Left lung (tissue), 14 donors: ENCODE measurements at places on chromosomes 3 and 15. TPM values are rescaled to one million over a fixed set of nuclear protein-coding genes. Genes with fewer than 3 reads are reported as not detected.

GRCh38 chr15:66178531-66178910, 75.0 kb downstream of the MEGF11 start:
- DNase-seq: no peak

- no peak for DNase-seq
Observed at GRCh38 chr3:123805504-123805903, 78.6 kb downstream of the MYLK start.

- DNase-seq: no peak
Observed at GRCh38 chr15:89362203-89363101, 27.8 kb upstream of the POLG start.

- DNase-seq: no peak
Observed at GRCh38 chr3:30505866-30506520, 100.4 kb upstream of the TGFBR2 start.

GRCh38 chr3:107740992-107741896, 218.5 kb downstream of the BBX start:
- no peak for DNase-seq

DNA sequence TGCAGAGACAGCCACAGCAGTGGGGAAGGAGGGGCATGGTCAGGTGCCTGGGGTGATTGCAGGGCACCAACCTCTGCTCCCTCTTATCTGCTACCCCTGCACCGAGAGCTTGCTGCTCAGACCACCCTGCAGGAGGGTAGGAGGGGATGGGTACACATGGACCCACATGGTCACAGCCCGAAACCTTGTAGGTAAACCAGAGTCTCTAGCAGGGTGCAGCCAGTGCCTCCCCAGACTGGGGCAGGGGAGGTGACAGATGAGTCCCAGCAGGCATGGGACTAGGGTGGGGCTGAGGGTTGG, 49.2 kb downstream of the FAH start:
- no peak for DNase-seq

- DNase-seq: no peak
Observed at GRCh38 chr3:127152684-127153505, 40.0 kb upstream of the PRR23E start.

DNA sequence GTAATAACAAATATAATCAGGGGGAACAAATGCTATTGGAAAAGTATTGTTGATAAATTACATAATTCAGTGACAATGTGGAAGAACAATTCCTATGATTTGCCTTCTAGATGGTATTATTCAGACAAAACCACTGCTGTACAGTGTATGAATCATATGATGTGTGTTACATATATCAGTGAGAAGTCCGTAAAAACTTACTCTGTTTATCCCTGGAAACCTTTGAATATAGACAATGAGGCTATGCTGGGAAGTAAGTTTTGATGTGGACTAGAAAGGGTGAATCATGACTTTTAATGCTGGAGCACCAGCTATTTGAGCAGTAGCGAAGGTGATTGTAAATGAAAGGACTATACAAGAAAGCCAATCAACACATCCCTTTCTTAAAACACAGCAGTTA, 17.9 kb downstream of the C3orf38 start:
- no peak for DNase-seq

DNA sequence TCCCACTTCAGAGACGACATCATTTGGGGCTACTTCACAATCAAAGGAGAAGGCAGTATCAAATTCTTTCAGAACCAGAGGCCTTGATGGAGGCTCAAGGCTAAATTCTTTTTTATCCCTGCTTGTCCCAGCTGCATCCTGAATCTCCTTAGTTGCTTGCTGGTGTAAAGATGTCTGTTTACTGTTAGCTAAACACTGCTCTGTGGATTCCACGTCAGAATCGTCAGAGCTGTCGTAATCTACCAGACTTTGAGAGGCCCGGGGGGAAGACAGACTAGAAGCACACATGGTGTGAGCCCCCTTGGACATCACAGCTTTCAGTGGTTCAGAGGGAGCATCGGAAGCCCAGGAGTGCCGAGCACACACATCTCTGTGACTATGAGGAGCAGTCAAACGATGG, 32.6 kb downstream of the LINS1 start:
- no peak for DNase-seq

DNA sequence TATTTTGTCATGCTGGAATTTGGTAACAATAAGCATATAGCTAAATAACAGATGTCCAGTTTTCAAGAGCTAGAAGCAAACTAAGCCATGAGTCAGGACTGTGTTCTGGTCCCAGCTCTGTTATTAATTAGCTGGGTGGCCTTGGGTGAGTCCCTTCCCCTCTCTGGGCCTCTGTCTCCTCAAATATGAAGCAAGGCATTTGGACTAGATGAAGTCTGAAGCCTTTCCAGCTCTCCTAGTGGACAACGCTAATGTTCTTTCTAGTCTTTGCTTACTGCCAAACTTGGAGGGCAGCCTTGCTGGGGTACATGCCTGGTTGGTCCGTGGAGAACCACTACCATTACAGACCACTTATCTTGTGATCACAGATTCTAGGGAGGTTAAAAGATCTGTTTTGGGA, 127.6 kb downstream of the DUT start:
- no peak for DNase-seq

GRCh38 chr3:24410860-24411259, 83.8 kb downstream of the THRB start:
- DNase-seq: no peak

DNA sequence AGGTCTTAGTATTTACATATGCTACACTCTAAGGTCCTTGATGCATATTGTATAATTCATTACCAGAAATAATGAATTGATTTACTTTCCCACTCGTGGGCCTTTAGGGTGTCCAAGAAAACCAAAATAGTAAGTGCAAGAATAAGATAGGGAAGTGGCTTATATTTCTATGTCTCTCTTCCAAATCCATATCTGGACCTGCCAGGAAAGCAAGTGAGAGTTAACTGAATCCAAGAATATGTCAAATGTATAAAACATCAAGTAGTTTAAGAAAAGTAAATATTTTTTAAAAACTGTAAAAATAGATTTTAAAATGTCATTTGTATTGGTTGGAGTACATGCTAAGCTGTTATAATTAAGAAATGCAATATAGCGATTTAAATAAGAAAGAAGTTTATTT, 1072.1 kb downstream of the OTOL1 start:
- DNase-seq: no peak

GRCh38 chr3:146747928-146748327, 142.8 kb upstream of the PLSCR5 start:
- DNase-seq: no peak

GRCh38 chr3:42589382-42590109, 1.1 kb upstream of the SS18L2 start:
- no peak for DNase-seq

GRCh38 chr3:64099316-64099715, 76.0 kb upstream of the PSMD6 start:
- no peak for DNase-seq

GRCh38 chr3:31284776-31285175, 247.9 kb upstream of the STT3B start:
- DNase-seq: no peak

DNA sequence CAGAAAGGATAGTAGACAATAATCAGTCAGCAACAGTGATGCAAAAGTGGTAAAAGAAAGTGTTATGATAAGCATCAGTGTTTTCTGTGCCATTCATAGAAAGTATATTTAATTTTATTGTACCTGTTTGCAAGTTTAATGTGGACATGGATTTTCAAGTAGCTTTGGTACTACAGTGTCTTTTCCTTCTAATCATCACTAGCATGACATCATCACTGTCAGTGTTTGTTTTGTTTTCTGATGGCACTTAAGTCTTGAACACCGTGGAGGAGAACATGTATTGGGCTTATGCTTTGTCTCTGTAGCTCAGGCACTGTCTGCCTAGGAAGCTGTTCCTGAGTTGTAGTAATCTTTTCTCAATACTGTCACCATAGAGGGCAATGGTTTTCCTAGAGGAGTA, 41.9 kb downstream of the SETD5 start:
- no peak for DNase-seq

DNA sequence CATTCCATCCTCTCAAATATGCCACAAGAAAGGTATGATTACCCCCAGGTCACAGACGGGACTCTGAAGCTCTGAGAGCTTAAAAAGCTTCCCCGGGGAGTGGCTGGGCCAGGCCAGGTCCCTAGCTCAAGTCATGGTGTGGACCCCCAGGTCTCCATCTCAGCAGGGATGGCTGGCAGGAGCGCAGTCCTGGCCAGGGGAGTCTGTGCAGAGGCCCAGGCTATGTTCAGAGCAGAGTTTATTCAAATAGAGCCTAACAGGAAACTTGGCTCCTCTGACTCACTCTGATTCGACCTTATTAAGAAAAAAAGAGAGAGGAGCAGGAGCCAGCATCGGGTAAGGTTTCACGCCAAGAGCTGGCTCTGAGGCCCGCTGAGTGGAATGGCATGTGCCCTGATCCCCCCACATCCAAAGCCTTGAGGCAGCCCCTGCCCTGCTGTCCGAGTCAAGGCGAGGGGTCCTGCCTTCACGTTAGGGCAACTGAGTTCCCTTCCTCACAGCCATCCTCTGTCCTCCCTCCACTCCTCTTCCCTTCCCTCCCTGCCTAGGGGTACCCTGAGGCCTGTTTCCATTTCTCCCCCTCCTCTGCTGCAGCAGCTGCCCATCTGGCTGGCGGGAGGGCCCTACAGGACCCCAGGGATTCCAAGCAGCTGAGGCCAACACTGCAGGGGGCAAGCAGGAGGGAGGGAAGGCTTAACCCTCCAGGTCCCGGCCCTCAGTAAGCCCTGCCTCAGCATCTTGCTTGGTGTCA, 1.9 kb upstream of the LOXL1 start:
- DNase-seq: no peak

DNA sequence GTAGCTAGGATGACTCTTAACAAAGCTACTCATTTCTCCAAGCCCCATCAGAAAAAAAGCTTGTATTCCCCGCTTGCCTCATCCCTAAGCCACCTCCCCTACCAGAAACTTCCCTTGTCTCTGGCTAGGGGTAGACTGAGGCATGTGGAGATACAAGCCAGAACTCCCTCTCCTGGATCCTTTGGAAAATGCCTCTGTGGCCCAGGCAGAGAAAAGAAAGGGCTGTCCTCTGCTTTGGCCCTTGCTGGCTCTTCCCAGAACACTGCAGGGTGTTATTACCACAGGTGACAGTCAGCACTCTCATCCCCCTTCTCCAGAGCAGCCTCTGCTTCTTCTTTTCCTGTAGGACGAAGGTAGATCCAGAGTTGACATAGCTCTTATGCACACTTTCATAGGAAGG, 15.2 kb downstream of the RMDN3 start:
- DNase-seq: no peak

- no peak for DNase-seq
Observed at GRCh38 chr15:58532126-58532525, 100.3 kb downstream of the LIPC start.

- DNase-seq: no peak
Observed at GRCh38 chr3:190877925-190878324, 15.4 kb upstream of the GMNC start.

GRCh38 chr3:195555110-195555509, 12.0 kb upstream of the PPP1R2 start:
- no peak for DNase-seq

The PSTPIP1 gene
- 2.8 TPM for polyA plus RNA-seq

The ATP13A4 gene
- 48.4 TPM for polyA plus RNA-seq

The COL7A1 gene
- polyA plus RNA-seq: 13.2 TPM

The MYH15 gene
- polyA plus RNA-seq: 0.28 TPM

The LRRC49 gene
- polyA plus RNA-seq: 19.9 TPM

The CGNL1 gene
- 38.1 TPM for polyA plus RNA-seq

The CPNE9 gene
- not detected for polyA plus RNA-seq

The MUC20 gene
- 8.9 TPM for polyA plus RNA-seq

The C3orf70 gene
- 4.2 TPM for polyA plus RNA-seq

The TGM5 gene
- polyA plus RNA-seq: not detected

The COL6A6 gene
- 52.5 TPM for polyA plus RNA-seq

The MESP2 gene
- polyA plus RNA-seq: not detected
